ENCODE measurements at places on chromosomes 16 and 17.
A peak's percentile ranks its signal among the peaks of the same experiment; 100 is the strongest.

DNA sequence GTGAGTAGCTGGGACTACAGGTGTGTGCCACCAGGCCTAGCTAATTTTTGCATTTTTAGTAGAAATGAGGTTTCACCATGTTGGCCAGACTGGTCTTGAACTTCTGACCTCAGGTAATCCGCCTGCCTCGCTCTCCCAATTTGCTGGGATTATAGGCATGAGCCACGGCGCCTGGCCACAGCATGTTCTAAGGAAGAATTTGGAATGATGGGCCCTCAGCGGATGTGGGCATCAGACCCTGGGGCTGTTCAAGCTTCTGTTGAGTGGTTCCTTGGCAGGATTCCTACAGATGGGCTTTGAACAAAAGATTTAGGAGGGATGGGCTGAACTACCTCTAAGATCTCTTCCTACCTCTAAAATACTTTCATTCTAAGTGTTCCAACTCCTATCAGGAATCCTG, 4.1 kb downstream of the PRPSAP2 start:
- no peak for DNase-seq

GRCh38 chr17:76820561-76820960, 47.6 kb upstream of the MGAT5B start:
- no peak for DNase-seq

DNA sequence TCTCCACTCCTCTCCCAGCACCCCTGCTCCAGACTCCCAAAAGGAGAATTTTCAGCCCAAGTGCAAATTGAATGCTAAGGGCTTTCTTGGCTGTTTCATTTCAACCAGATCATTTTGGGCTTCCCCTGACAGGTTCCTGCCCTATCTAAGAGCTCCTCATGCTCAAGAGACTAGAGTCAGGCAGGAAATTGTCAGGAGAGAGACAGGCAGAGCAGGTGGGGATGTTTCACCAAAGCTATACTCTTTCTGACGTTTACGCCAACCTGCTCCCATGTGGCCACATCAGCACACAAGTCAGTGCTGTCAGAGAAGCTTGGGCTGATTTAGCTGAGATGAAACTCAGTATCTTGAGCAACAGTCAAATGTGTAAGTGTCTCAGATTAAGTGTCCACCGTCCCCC, 31.4 kb downstream of the HIC1 start:
- no peak for DNase-seq

GRCh38 chr17:77774182-77774581, 184.3 kb upstream of the TNRC6C start:
- no peak for DNase-seq

DNA sequence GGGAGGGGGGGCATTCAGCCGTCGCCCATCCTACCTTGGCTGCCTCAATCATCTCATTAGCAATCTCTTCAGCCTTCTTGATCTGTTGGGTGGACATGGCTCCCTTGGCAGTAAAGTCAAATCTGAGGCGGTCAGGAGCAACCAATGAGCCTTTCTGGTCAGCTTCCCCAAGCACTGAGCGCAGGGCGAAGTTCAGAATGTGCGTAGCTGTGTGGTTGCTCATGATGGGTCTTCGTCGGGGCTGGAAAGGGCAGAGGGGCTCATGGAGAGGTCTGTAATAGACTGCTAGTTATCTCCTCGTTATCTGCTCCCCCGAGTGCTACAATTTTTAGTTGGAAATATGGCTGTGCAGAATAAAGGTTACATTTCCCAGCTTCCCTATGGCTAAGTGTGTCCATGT, 7.2 kb upstream of the EXOSC6 start:
- DNase-seq, result no peak

GRCh38 chr16:30934827-30935557, 11.6 kb downstream of the FBXL19 start:
- peak; percentile 63 for DNase-seq

- no peak for DNase-seq
Measured at GRCh38 chr17:78242024-78242742, 10.8 kb downstream of the TMEM235 start.

GRCh38 chr16:9970244-9970643, 212.0 kb downstream of the GRIN2A start:
- no peak for DNase-seq

GRCh38 chr17:49162866-49163265, 30.3 kb downstream of the B4GALNT2 start:
- no peak for DNase-seq

DNA sequence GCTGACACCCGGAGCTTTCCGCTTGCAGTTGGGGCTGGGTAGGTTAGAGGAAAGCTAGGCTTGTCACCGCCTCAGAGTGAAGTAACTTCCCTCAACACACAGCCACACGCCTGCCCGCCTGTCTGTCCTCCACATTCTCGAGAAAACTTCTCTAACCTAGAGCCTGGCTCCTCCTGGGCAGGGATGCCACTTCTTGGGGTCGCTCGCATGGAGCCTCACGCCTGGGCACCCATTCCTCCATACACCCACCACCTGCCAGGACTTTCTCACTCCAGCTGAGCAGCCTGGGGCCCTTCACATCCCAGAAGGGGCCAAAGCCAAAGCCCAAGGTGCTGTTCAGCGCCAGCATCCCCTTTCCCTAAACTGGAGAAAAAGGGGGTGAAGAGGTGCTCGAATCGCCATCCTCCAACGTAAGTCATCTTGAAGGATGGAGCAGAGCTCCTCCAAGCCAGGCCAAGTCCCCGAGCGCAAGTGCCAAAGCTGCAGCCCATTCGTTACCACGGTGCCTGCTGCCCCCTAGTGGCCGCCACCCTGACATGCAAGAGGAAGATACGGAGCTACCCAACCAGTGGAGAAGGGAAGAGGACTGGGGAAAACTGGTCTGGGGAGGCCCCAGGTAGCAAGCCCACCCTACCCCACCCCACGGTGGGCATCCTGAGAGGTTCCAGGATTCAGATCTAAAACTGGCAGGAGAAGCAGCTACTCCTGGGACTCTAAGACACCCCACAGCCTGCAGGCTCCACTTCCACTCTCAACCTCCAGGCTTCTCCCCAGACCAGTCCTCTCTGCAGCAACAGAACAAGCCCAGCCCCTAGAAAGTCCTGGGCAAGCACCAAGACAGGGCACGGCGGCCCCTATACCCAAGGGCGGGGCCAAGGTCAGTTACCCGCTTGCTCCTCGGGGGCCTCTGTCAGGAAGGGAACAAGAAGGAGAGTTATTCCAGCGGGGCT, 63.1 kb downstream of the MYO18A start:
- peak; percentile 81 for DNase-seq

- no peak for DNase-seq
Measured at GRCh38 chr17:48022901-48023300, 14.7 kb downstream of the COPZ2 start.

- no peak for DNase-seq
Measured at GRCh38 chr16:84423416-84423837, 55.1 kb downstream of the ATP2C2 start.

DNA sequence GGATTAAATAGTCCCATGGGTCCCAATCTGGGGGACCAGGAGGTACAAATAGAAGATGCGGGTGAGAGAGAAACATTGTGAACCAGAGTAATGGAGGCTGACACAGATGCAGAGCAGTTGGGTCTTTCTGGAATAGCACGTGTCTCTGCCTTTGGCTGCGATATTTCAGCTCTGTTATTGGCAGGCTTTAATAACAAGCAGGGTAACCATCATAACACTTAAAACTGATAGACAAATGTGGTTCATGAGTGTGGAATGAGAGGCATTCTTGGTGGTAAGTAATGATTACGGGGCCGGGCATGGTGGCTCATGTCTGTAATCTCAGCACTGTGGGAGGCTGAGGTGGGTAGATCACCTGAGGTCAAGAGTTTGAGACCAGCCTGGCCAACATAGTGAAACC, 110.3 kb downstream of the SNX29 start:
- no peak for DNase-seq

DNA sequence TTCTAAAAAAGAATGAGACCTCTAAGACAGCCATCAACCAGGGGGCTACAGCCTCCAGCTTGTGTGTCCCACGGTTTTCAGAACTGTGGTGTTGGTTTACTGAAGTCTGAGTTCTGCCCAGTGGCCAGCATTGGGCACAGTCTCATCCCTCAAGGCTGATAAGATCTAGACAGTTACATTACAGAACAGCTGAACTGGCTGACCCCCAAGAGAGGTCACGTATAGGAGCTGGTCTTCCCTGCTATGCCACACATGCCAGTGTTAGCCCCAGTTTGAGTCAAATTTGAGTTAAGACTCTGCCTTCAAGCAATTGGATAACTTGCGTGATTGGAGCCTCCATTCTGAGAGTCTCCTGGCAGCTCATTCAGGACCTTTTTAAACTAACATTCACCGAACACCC, 14.8 kb upstream of the NUP93 start:
- DNase-seq, result peak; percentile 4

GRCh38 chr17:40168262-40168832, 8.9 kb upstream of the RAPGEFL1 start:
- peak; percentile 48 for DNase-seq

DNA sequence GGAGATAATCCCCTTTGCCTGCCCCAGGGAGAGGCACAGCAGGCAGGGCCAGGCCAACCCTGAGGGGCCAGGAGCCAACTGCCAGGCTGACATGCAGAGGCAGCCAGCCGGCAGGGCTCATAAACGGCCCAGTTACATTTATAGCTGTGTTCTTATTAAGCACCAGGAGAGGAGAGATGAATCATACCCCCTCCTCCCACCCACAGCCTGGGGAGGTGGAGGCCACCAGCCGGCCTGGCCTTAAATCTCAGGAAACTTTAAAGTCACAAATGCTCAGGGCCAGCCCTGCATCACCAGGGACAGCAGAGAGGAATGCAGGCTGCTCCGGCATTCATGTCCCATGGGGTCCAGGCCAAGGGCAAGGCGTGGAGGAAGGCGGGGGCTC, 177.2 kb downstream of the TMEM132E start:
- no peak for DNase-seq

GRCh38 chr17:67266496-67266895, 21.5 kb upstream of the HELZ start:
- no peak for DNase-seq

DNA sequence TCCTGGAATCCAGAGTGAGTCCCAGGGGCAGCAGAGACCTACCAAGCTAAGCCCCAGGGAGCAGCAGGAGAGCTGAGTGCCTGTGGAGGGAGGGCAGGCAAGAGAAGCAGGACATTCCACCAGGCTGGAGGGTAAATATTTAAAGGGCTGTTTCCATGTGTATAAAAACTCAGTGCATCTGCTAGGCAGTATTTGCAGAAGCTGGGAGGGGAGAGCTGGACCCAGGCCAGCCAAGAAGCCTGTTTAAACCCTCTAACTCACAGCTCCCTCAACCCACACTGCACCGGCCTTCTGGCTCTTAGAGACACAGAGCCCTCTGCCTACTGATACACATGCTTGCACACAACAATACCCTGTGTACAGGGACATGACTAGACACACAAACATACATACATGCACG, 22.5 kb upstream of the TMEM132E start:
- no peak for DNase-seq

DNA sequence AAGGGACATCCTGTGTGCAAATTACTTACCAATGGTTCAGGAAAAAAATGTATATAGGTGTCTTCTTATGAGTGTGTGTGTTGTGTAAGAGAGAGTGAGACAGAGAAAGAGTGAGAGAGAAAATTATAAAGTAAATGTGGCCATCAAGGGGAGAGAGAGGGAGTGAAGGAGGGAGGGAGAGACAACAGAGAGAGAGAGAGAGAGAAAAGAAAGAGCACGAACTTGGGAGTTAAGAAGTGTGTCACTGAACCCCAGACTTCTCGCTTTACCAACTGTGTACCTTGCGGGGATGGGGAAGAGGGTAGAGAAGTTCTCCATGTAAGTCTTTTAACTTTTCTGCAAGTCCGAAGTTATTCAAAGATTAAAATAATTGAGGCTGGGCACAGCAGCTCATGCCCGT, 28.8 kb upstream of the ARL4D start:
- no peak for DNase-seq

DNA sequence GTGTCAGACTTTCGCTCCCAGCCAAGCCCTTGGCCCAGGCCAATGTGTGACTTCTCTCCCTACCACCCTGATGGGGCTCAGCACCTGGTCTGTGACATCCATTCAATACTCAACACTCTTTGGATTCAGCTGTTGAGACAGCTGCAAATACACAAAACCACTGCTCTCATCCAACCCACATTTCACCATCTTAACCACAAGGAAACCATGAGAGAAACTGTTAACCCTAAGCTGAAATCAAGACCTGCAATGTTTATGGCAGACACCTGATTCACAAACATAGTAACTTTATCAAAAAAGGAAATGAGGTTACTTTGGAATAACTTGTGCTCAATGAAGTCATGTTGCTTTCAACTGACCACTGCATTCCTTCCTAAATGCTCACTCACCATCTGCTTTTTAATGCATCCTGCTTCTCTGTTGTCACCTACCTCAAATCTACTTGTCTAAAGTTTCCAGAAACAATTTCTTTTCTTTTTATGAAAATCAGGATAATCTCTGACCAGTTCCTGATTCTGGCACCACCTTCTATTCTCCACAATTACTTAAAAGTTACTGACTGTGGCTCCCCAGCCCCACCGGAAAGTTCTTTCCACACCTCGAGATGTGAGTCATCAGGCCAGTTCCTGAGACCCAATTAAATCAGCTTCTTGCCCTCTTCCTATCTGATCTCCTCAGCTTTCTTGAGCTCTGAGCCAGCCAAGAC, 88.2 kb downstream of the NOG start:
- DNase-seq, result peak; percentile 44

- DNase-seq, result no peak
Measured at GRCh38 chr16:11242658-11243057, 13.3 kb downstream of the SOCS1 start.

DNA sequence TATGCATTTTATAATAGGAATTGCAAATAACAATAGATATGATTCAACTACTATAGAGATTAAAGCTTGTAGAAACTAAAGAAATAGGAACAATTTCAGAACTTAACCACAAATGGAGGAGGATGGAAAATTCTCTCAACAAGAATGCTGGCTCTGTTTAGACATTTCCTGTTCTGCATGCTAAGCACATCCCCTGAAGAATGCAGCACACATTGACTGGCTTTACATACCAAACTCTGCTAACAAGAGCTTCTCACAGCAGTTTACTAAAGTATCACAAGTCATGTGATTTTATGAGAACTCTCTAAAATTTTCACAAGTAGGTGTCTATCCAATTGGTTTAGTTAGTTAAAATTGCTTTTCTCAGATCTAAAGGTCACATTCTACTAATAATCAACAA, 85.2 kb downstream of the SPAG9 start:
- no peak for DNase-seq

GRCh38 chr17:29369831-29370735, 20.1 kb upstream of the TAOK1 start:
- DNase-seq, result peak; percentile 60

GRCh38 chr17:78498848-78499247, 78.3 kb downstream of the DNAH17 start:
- DNase-seq, result no peak

DNA sequence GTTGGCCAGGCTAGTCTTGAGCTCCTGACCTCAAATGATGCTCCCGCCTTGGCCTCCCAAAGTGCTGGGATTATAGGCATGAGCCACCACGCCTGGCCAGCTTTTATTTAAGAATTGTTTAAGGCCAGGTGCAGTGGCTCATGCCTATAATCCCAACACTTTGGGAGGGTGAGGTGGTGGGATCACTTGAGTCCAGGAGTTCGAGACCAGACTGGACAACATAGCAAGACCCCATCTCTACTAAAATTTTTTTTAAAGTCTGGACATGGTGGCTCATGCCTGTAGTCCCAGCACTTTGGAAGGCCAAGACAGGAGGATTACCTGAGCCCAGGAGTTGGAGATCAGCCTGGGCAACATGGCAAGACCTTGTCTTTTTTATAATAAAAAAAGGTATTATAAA, 5.2 kb downstream of the PLXDC1 start:
- DNase-seq, result no peak
